Activated T-cell treated with anti-CD3 and anti-CD28 coated beads for 1 hour (primary cell): ENCODE measurements at places on chromosomes 4 and X.

- no peak for DNase-seq
These were observed 14.1 kb downstream of the S100G start for GRCh38 chrX:16664074-16664473.

- no peak for DNase-seq
These were observed 49.4 kb downstream of the LEF1 start for GRCh38 chr4:108119199-108119800.

GRCh38 chrX:103393487-103393886 is 17.1 kb downstream of the BEX3 start:
- DNase-seq: no peak

GRCh38 chrX:49155243-49155899 is 7.2 kb upstream of the MAGIX start:
- DNase-seq: no peak

DNA sequence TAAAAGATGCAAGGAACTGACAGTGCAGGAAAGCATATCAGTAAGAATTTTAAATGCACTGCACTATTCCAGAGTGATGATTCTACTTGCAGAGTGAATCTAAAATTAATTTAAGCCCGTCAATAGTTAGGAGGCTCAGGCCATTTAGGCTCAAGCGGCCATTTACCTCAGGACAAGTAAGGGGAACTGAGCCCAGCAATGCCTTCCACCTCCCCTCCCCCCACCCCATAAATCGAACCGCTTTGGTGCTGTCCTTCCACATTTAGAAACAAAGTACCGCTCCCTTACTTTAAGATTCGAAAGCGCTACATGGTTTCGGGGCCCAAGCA is 665 bp downstream of the RBM41 start:
- DNase-seq: no peak

- DNase-seq: no peak
These were observed 149.7 kb downstream of the ANTXR2 start for GRCh38 chr4:79923281-79923680.

- no peak for DNase-seq
These were observed 10.6 kb downstream of the ABCG2 start for GRCh38 chr4:88147799-88148217.

GRCh38 chr4:100962698-100963097 is 384.6 kb downstream of the PPP3CA start:
- DNase-seq: no peak
